D341Med (cell line): ENCODE measurements at places on chromosomes 5 and 9.
A peak's percentile ranks its signal among the peaks of the same experiment; 100 is the strongest.

DNA sequence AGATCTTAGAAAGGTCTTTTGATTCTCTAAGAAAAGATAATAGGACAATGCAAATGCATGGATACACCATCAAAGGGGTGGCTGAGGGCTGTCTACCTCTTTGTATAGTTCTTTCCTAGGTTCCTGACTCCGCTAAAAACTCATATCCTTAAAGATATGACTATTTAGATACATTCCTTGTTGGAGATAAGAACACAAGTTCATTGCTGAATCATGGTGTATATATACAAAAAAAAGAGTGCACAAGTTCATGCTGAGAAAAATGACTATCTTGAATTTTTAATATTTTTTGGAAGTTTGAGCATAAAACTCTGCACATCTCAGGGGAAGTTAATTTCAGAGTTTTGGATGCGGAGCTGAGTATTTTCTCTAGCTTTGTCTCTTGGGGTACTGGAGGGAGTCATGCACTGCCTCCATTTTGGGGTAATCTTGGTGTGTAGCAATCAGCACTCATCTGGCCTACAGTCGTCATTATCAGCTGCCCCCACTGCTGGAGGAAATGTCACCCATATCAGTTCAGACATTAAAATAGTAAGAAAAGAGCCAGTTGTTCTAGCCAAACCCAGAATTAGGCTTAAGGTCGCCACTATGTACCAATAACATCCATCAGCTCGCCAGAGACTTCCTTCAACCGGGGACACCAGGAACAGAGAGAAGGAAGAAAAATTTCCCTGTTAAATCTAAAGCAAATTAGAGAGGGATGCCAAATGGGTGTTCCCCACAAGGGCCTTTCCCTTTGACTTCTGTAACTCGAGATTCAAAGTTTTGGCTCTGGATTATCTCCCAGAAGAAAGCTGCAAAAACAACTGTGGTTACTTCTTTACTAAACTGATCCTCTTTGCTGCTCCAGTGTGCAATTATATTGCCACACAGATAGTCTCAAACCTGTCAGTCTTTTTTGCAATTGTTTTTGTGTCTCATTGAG, 49.0 kb downstream of the PTTG1 start:
- DNase-seq, result no peak

DNA sequence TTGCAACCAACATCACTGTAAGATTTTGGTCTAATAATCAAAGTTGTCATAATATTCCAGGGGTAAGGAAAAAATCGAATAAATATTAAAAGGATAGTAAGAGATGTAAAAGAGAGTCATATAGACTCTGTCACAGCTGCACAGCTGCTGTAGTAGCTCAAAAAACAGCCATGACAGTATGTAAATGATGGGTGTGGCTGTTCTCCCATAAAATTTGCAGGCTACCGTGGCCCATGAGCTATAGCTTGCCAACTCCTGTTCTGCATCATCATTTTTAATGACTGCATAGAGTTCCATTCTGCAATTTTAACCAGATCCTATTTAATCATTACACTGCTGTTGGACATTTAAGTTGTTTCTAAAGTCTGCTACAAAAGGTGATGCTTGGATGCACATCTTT, 450.5 kb upstream of the MPDZ start:
- DNase-seq, result no peak

- DNase-seq, result no peak
These were observed 95.1 kb downstream of the BRINP1 start for GRCh38 chr9:119273984-119274665.

- no peak for DNase-seq
These were observed 3.7 kb downstream of the SPIN1 start for GRCh38 chr9:88391921-88392320.

DNA sequence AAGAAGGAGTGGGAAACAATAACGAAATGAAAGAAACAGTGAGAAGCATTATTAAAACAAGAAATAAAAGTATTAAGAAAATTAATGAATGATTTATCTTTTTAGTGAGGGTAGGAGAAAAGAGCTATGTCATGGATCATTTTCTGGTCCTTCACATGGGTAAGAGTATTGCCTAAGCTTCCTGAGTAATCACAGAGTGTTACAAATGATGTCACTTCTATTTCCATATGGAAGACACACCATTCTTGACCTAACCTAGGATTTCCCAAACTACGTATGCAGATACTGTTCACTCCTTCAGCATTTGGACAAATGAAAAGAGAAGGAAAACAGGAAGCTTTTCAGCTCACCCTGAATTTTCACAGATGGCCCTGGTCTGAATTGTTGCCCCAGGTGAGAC, 3.3 kb upstream of the TSLP start:
- DNase-seq, result no peak

- no peak for DNase-seq
These were observed 107.2 kb upstream of the ZNF462 start for GRCh38 chr9:106755736-106756135.

- no peak for DNase-seq
These were observed 968 bp downstream of the NKD2 start for GRCh38 chr5:1009359-1010180.

DNA sequence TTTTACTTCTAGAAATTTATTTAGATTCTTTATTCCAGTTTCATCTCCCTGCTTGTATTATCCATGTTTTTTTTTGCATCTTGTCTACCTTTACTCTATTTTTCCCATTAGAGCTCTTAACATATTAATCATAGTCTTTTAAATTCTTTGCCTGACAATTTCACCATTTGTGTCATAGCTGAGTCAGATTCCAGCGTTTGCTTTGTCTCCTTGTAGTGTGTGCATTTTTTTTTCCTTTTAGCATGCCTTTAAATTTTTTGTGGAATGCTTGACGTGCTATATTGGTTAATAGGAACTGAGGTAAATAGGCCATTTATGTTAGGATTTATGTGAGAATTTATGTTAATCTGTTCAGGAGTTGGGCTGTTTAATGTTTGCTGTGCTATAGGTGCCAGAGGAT, 41.8 kb upstream of the NFIL3 start:
- no peak for DNase-seq

GRCh38 chr5:116944183-116944582, 369.6 kb upstream of the SEMA6A start:
- no peak for DNase-seq

DNA sequence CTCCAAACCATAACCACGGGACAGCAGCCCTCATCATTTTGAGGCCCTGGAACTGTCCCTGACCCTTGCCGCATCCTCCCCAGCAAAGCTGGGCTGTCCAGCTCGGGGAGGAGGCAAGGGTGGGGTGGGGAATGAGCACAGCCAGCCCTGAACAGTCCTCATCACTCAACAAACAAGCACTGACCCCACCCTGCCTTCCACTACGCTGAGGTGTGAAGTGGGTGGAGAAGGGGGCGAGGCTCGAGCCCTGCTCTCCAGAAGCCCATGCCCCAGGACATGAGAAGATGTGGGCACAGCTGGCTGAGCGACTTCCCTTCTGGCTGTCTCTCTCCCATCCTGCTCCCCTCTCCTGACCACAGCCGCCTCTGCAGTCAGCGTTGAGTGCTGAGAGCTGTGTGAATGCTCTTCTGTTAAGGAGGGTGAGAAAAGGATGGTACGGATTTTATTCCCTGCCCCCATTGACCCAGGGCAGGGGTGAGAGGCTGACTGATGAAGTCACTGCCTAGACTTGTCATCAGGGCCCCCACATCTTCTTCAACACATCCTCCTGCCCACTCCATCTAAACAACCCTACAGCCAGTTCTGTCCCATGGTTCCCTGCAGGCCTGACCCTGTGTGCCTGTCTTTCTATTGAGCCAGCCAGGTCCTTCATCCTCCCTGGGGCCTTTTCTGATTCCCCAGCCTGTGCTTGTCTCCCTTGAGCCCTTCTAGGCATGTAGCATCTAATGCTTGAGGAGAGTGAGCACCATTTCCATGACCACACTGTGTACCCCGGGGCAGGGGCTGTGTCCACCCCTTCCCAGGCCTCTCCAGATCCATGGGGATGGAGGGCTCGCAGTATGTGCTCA, 276.0 kb downstream of the FSTL4 start:
- no peak for DNase-seq

DNA sequence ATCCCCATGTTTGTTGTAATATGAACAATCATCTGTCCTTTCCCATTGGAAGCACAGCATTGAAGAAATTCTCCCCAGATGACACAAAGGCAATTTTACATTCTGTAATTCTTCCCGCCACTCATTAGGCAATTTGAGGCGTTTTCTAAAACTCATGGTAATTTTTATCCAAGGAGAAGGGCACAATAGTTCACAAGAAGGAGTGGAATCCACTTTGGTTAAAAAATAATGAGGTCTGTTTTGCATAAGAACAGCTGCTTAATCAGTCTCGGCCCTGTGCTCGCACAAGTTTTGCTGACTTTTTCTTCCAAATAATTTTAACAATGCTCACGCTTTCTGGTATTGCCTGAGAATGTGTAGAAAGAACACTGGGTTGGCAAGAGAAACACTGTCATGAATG, 94.0 kb downstream of the CAVIN4 start:
- no peak for DNase-seq

DNA sequence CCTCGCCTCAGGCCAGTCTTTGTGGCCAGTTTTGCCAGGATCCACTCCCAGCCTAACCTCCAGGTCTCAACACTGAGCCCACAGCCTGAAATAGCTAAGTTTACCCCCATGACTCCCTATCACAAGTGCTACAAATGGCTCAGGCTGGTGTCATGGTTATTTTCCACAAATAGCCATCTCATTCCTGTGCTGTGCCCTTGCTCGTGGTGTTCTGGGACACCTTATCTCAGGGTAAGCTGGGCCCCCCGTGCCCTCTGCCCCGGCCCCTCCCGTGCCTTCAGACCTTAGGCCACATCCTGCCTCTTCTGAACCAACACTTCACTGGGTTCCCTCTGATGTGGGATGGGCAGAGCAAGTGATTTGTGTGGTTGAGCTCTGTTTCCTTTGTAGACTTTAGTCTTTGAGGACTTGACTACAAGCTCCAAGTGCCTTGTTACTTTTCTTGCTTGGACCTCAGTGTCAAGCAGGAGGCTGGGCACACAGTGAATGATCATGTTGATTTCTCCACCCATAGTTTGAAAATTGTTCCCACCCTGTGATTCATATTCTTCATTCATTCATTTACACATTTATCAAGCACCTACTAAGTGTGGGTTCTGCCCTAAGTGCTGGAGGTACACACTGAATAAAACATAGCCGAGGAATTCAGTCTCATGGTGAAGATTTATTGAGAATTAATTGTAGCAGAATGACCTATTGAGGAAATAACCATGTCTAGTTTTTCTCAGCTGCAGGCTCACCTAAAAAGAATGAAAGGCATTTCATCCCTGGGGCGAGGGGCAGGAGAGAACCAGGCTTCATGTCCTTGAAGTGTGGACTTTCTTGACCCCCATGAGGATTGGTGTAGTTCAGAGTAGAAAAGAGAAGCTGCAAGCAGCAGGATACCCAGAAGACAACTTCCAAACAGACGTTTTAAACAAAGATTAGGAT, 84.5 kb upstream of the CTNNA1 start:
- DNase-seq, result no peak

DNA sequence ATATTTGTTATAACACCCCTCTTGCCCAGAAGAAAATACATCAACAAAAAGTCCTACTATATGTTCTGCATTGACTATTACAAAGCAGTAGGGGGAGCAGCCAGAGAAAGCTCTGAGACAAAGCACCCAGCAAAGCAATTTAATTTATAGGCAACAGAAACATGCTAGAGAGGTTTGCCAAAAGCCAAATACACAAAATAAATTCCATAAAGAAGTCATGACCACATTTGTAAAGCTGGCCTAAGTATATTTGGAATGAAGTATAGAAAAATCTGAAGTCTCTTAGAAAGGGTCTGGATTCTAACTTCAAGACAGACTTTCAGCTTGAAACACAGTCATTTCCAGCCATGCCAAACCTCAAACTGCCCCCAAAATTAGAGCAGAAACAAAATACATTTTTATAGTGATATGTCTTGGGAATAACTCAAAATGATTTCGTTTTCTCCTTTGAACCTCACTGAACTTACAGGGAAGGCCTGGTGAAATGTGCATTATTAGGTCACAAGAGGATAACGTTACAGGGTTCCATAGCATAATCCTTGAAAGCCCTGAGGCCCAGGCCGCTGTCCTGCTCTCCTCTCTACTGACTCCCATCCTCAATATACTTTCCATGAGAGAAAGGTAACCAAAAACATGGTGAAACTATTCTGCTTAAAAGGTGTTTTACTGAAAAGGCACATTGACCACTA, 451.8 kb downstream of the RAB3C start:
- peak; percentile 47 for DNase-seq

GRCh38 chr5:21823588-21823987, 1029.6 kb downstream of the CDH12 start:
- DNase-seq, result no peak

DNA sequence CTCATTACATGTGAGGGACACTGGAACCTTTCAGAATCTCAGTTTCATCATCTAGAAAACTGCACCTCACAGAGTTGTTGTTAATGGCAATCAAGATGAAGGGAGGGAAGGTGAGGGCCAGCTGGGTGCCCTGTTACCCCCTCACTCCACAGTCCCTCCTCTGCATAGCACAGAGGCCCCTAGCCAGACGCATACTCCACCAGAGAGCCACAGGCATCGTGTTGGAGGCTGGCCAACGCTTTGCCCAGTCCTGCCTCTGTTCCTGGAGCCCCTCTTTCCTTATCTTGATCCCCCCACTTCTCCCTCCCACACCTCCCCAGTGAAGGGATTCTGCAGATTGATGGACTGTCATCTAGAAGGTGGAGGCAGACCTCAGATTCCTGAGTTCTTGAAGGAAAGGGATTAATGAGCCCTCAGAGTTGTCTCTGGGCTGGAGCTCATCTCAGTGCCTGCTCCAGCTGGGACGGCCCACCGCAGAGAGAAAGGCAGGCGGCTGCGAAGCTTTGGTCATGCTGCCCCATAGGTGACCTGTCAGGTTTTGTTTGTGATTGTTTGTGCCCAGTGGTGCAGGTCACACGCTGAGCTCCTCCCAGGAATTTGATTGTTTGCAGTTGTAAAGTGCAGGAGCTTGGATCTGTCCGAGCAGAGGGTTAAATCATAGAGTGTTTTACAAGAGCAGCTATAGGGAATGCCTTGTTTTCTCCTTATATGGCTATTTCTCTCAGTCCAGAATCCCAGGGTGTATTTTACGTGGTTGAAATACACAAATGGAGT, 487.3 kb downstream of the CCDC171 start:
- no peak for DNase-seq

- no peak for DNase-seq
These were observed 60.7 kb downstream of the APTX start for GRCh38 chr9:32940740-32941139.
